ENCODE measurements at places on chromosomes 7 and 10.

- H3K27me3 ChIP-seq: no peaks in the 10 kb centered on the region
- H3K4me3 ChIP-seq: no peak overlapping the region
- no peak overlapping the region for H3K27ac ChIP-seq
- DNase-seq: no peak
- no peaks in the 10 kb centered on the region for H3K36me3 ChIP-seq
- H3K4me1 ChIP-seq: peaks cover 22% of the 10 kb centered on the region
Observed at GRCh38 chr7:28160551-28160991, 20.0 kb downstream of the JAZF1 start.

GRCh38 chr7:126370038-126370668 is 882.6 kb downstream of the GRM8 start:
- no peaks in the 10 kb centered on the region for H3K27me3 ChIP-seq
- H3K4me1 ChIP-seq: no peaks in the 10 kb centered on the region
- H3K27ac ChIP-seq: no peak overlapping the region
- no peaks in the 10 kb centered on the region for H3K36me3 ChIP-seq

GRCh38 chr7:51040787-51041186 is 258.1 kb upstream of the GRB10 start:
- no peak overlapping the region for H3K4me3 ChIP-seq
- no peaks in the 10 kb centered on the region for H3K4me1 ChIP-seq
- no peak for DNase-seq
- H3K36me3 ChIP-seq: no peaks in the 10 kb centered on the region

GRCh38 chr10:18527687-18528086 is 123.7 kb downstream of the NSUN6 start:
- H3K4me3 ChIP-seq: no peak overlapping the region
- no peak overlapping the region for H3K27ac ChIP-seq
- no peaks in the 10 kb centered on the region for H3K4me1 ChIP-seq
- H3K27me3 ChIP-seq: no peaks in the 10 kb centered on the region

- no peaks in the 10 kb centered on the region for H3K4me1 ChIP-seq
- H3K36me3 ChIP-seq: no peaks in the 10 kb centered on the region
- H3K4me3 ChIP-seq: no peak overlapping the region
- peaks cover 15% of the 10 kb centered on the region for H3K27me3 ChIP-seq
Observed at GRCh38 chr7:137603043-137603442, 243.7 kb downstream of the DGKI start.

- peaks cover 59% of the 10 kb centered on the region for H3K36me3 ChIP-seq
- peak overlapping the region; percentile 94 for H3K27ac ChIP-seq
- no peak for DNase-seq
- H3K4me1 ChIP-seq: peaks cover 79% of the 10 kb centered on the region
Observed at GRCh38 chr7:610141-610530, 90.5 kb upstream of the PDGFA start.

DNA sequence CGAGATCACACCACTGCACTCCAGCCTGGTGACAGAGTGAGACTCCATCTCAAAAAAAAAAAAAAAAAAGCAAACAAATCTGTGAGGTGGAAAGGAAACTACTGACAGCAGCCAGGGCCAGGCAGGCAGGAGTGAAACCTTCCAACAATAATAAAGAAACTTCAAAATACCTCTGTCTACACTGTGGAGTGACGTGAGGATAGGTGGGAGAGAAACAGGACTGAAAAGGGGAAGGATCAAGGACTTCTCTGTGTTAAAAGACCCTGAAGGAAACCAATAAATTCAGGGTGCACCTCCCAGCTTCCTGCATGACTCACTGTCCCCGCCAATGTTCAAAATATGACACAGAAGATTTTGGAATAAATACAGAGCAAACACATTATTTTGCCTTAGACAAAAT is 82.9 kb downstream of the KIAA1549 start:
- H3K4me1 ChIP-seq: peaks cover 42% of the 10 kb centered on the region
- H3K4me3 ChIP-seq: no peak overlapping the region
- H3K36me3 ChIP-seq: no peaks in the 10 kb centered on the region
- peak overlapping the region; percentile 63 for H3K27ac ChIP-seq
- peaks cover 8% of the 10 kb centered on the region for H3K27me3 ChIP-seq

GRCh38 chr7:27160546-27161213 is 4.2 kb upstream of the HOXA7 start:
- peak overlapping the region; percentile 69 for H3K4me3 ChIP-seq
- no peak overlapping the region for H3K27ac ChIP-seq
- peaks cover 89% of the 10 kb centered on the region for H3K27me3 ChIP-seq
- DNase-seq: peak; percentile 92
- peaks cover 38% of the 10 kb centered on the region for H3K4me1 ChIP-seq

DNA sequence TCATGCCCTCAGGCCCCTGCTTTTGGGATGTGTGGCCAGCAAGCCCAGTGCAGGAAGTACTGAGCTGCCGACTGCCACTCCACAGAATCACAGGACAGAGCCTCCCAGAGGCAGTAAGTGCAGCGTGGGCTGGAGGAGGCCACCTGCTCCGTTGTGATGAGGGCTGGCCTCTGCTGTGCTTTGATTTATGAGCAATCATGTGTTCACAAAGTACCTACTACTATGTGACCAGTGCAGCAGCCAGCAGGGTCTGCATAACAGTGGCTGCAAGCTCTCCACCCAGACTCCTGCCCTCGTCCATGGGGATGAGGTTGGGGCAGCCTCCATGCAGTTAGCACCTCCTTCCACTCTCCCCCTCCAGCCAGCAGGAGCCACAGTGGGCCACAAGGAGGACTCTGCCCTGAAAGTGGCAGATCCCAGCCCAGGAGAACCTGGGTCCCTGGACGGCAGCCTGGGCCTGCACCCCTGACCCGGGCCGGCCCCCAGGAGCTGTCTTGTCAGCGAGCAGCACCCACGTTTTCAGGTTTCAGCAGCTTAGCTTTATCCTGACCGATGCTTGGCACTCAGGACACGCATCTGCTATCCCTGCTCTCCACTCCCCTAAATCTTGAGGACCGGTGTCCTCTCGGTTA is 37.7 kb upstream of the INSIG1 start:
- DNase-seq: no peak
- no peak overlapping the region for H3K4me3 ChIP-seq
- no peaks in the 10 kb centered on the region for H3K36me3 ChIP-seq
- H3K4me1 ChIP-seq: peaks cover 7% of the 10 kb centered on the region
- H3K27me3 ChIP-seq: no peaks in the 10 kb centered on the region

DNA sequence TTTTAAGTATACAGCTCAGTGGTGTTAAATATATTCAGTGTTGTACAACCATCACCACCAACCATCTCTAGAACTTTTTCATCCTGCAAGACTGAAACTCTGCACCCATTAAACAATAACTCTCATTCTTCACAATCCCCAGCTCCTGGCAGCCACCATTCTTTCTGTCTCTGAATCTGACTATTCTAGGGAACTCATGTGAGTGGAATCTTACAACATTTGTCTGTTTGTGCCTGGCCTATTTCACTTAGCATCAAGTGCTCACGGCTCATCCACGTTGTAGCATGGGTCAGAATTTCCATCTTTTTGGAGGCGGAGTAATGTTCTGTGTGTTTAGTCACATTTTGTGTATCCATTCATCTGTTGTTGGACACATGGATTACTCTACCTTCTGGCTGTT is 40.8 kb upstream of the PFKFB3 start:
- no peaks in the 10 kb centered on the region for H3K27me3 ChIP-seq
- peak overlapping the region; percentile 1 for H3K27ac ChIP-seq
- DNase-seq: no peak
- H3K36me3 ChIP-seq: peaks cover 40% of the 10 kb centered on the region
- no peak overlapping the region for H3K4me3 ChIP-seq

GRCh38 chr7:100694098-100694745 is at the start of gene GIGYF1:
Gene GIGYF1, minus strand, starts transcription at chr7:100694250. Its CDS starts 6,012 bp downstream, at chr7:100688238.
- peak; percentile 84 for DNase-seq
- peaks cover 44% of the 10 kb centered on the region for H3K4me1 ChIP-seq
- peaks cover 28% of the 10 kb centered on the region for H3K36me3 ChIP-seq
- no peaks in the 10 kb centered on the region for H3K27me3 ChIP-seq
- peak within 1 kb of the TSS; percentile 98 for H3K4me3 ChIP-seq

- no peak for DNase-seq
- H3K4me3 ChIP-seq: no peak overlapping the region
- H3K27me3 ChIP-seq: peaks cover 2% of the 10 kb centered on the region
- no peak overlapping the region for H3K27ac ChIP-seq
- H3K4me1 ChIP-seq: no peaks in the 10 kb centered on the region
Observed at GRCh38 chr7:77454802-77455201, 38.7 kb upstream of the GSAP start.

- H3K27me3 ChIP-seq: no peaks in the 10 kb centered on the region
- no peaks in the 10 kb centered on the region for H3K36me3 ChIP-seq
- no peak overlapping the region for H3K4me3 ChIP-seq
- H3K4me1 ChIP-seq: peaks cover 16% of the 10 kb centered on the region
Observed at GRCh38 chr7:2644220-2644561, 12.4 kb downstream of the TTYH3 start.

DNA sequence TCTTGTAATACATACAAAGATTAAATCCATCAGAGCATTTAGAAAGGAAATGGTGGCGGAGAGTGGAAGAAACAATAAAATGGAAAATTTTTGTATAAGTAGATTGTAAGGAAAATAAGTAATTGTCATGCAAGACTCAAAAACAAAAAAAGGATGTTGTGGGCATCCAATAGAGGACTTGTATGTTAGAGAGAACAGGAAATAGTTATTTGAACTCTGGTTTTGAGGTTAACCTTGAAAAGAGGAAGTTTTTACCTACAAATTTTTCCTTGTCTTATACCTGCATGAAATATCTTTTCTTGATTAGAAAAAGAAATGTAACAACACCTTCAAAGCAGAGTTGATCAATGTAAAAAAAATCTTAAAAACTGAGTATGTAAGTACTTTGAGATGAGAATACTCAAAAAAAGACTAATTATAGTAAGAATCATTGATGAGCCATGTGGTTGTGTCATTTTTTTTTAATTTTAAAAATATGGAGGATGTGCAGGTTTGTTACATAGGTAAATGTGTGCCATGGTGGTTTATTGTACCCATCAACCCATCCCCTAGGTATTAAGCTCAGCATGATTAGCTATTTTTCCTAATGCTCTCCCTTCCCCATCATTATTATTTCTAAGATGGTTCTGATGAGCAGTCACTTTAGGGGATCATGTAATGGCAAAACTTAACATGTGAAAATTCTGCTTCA is 11.9 kb downstream of the TMEM106B start:
- H3K4me3 ChIP-seq: peak overlapping the region; percentile 39
- peaks cover 83% of the 10 kb centered on the region for H3K36me3 ChIP-seq
- no peak for DNase-seq
- no peaks in the 10 kb centered on the region for H3K27me3 ChIP-seq
- H3K27ac ChIP-seq: peak overlapping the region; percentile 85
- peaks cover 61% of the 10 kb centered on the region for H3K4me1 ChIP-seq

- H3K27ac ChIP-seq: peak overlapping the region; percentile 85
- H3K36me3 ChIP-seq: peaks cover 16% of the 10 kb centered on the region
- H3K27me3 ChIP-seq: no peaks in the 10 kb centered on the region
- H3K4me3 ChIP-seq: peak overlapping the region; percentile 3
Observed at GRCh38 chr7:111025006-111025405, 65.9 kb upstream of the LRRN3 start.

GRCh38 chr10:133314911-133315310 is 6.2 kb downstream of the ZNF511 start:
- H3K4me1 ChIP-seq: peaks cover 14% of the 10 kb centered on the region
- H3K27ac ChIP-seq: no peak overlapping the region
- no peak for DNase-seq
- H3K36me3 ChIP-seq: peaks cover 32% of the 10 kb centered on the region
- H3K27me3 ChIP-seq: peaks cover 6% of the 10 kb centered on the region

GRCh38 chr7:101708223-101708622 is 79.1 kb upstream of the MYL10 start:
- H3K27ac ChIP-seq: no peak overlapping the region
- no peaks in the 10 kb centered on the region for H3K36me3 ChIP-seq
- H3K27me3 ChIP-seq: no peaks in the 10 kb centered on the region
- H3K4me3 ChIP-seq: no peak overlapping the region
- DNase-seq: no peak

- H3K27me3 ChIP-seq: peaks cover 2% of the 10 kb centered on the region
- no peak overlapping the region for H3K4me3 ChIP-seq
- no peak overlapping the region for H3K27ac ChIP-seq
- no peaks in the 10 kb centered on the region for H3K4me1 ChIP-seq
- H3K36me3 ChIP-seq: no peaks in the 10 kb centered on the region
- no peak for DNase-seq
Observed at GRCh38 chr7:104458875-104459274, 130.5 kb downstream of the LHFPL3 start.

DNA sequence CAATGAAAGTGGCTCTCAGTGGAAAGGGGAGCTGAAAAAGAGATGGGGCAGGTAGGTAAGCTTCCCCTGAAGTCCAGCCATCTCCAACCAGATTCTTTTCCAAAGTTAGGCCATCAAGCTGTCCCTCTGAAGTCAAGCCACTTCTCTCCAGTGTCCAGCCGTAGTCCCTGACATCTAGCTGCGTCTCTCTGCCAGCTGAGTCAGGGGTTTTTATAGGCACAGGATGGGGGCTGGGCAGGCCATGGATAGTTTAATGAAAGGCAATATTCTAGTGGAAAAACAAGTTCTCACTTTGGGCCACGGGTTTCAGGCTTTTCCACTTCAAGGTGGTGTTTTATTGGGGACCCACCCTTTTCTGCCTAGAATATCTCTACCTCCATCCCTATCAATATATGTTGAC is 36.8 kb downstream of the AVL9 start:
- no peak for DNase-seq
- H3K4me1 ChIP-seq: peaks cover 56% of the 10 kb centered on the region
- H3K36me3 ChIP-seq: peaks cover 44% of the 10 kb centered on the region
- H3K27me3 ChIP-seq: no peaks in the 10 kb centered on the region
- H3K4me3 ChIP-seq: no peak overlapping the region
- H3K27ac ChIP-seq: no peak overlapping the region

GRCh38 chr10:34235164-34235832 is 579.8 kb downstream of the PARD3 start:
- DNase-seq: no peak
- H3K4me1 ChIP-seq: no peaks in the 10 kb centered on the region
- no peak overlapping the region for H3K27ac ChIP-seq

GRCh38 chr7:92615861-92616260 is 25.7 kb upstream of the FAM133B start:
- no peaks in the 10 kb centered on the region for H3K27me3 ChIP-seq
- H3K4me3 ChIP-seq: no peak overlapping the region
- peaks cover 27% of the 10 kb centered on the region for H3K4me1 ChIP-seq
- DNase-seq: no peak
- peak overlapping the region; percentile 78 for H3K27ac ChIP-seq
- H3K36me3 ChIP-seq: peaks cover 88% of the 10 kb centered on the region

DNA sequence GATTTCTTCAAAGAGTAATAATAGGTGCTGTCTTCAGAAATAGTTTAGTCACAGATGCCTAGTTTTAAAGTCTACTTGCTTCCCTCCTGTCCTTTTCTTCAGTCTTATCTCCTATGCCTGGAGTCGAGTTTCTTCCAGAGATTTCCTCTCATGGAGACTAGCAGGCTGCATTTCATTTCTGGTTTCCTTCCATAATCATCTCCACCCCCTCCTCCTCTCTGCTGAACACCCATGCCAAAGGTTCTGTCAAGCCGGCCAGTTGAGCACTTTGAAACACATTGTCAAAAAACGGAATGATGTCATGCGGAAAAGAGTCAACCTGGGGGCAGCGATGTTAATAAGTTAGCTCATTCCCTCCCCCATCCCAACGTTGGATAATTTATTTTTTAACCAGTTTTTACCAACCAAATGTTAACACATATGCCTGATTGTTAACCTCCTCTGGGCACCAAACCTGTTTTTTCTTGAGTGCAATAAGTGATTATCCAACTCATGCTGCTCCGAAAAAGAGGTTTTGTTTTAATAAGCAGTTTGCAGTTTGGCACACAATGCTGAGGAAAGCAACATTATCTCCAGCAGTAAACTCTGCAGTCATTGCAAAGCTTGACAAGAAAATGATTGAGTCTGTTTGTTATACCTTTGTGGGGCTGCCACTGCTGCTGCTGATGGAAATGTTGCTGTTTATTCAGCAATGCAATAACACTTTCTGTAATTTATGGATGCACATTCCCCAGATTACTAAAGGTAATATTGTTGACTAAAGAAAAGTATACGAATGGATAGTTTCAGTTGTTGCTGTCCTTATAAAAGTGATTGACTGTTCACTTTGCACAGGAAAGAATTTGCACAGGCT is 161.6 kb downstream of the LRMDA start:
- H3K27me3 ChIP-seq: peaks cover 15% of the 10 kb centered on the region
- no peaks in the 10 kb centered on the region for H3K4me1 ChIP-seq
- H3K4me3 ChIP-seq: no peak overlapping the region
- DNase-seq: no peak
- H3K36me3 ChIP-seq: no peaks in the 10 kb centered on the region
